CD8-positive, alpha-beta memory T cell (primary cell): ENCODE measurements at places on chromosomes 4 and X. TPM values are rescaled to one million over a fixed set of nuclear protein-coding genes. Genes with fewer than 3 reads are reported as not detected.

The NSUN7 gene
- not detected for total RNA-seq

DNA sequence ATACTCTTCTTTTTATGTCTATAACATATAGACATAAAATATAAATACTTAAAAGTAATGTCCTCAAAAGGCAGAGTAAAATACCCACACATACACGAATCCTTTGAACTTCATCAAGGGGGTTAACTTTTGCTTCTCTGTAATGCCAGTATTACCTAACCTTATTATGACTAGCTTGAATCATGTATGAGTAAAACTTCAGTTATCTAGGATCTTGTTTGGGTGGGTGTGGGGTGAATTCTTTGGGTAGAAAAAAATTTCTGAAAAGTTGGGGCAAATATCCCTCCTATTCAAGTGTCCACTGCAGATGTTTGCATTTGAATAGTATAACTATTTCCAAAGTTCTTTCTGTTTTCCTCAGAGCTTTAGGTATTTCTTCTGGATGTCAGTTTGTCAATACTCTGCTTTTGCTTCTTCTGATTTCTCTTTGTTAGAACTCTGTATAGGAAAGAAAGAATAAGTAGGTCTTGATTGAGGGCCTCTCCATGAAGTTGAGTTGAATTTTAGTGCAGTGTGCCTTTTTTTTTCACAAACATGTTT is 173.8 kb downstream of the ADGRL3 start:
- H3K4me3 ChIP-seq = no peak overlapping the region
- no peaks in the 10 kb centered on the region for H3K4me1 ChIP-seq
- H3K27ac ChIP-seq = no peak overlapping the region
- H3K36me3 ChIP-seq = no peaks in the 10 kb centered on the region
- H3K27me3 ChIP-seq = no peaks in the 10 kb centered on the region

DNA sequence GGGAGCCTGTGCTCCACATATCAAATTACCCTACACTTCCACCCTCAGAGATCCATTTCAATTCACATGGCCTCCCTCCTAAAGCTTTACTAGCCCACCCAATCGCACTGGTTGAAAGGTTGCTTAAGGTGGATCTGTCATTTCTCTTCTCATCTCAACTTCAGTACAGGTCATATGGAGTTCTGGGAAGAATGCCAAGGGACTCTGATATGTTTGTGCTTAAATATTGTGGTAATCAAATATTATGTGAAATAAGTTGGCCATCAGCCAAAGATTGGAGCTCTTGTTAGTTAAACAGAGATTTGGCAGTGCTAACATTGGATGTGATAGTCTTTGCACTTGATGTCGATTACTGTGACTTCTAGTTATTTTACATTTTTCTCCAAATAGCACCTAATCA is 20.5 kb downstream of the SEPTIN6 start:
- DNase-seq = no peak
- peaks cover 38% of the 10 kb centered on the region for H3K4me1 ChIP-seq

DNA sequence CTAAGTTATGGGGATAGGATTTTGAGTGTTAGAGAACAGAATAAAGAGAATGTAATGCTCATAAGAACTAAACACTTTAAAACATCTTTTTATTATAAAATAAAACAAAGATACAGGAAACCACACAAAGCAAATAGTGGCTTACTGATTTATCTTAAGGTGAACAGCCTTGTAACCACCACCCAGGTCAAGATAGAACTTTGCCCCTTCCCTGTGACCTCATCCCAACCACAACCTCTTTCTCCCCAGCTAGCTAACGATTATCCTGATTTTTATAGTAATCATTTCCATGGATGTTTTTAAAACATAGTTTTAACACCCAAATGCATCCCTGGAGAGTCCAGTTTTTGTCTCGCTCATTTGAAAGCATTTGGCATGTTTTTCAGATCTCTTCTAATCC is 17.0 kb downstream of the HELT start:
- H3K36me3 ChIP-seq = no peaks in the 10 kb centered on the region
- DNase-seq = no peak
- H3K27me3 ChIP-seq = no peaks in the 10 kb centered on the region
- no peaks in the 10 kb centered on the region for H3K4me1 ChIP-seq
- H3K27ac ChIP-seq = no peak overlapping the region

DNA sequence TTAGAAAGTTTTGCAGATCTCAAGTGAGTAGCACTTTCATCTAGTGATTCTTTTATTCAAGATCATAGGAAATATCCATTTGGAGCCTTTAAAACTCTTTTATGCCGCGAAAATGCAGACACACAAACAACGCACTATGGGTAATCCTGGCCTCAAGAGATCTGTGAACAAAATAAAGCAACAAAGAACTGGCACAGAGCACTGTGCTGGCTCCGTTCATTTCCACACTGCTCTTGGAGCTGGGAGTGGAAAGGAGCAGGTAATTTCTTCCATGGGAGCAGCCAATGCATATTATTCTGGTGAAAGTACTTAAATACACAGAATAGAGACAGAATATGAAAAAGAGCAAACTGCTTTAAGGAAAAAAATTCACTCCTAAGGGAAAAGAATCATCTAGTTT is 172.7 kb upstream of the FRG1 start:
- no peaks in the 10 kb centered on the region for H3K36me3 ChIP-seq
- H3K4me1 ChIP-seq = no peaks in the 10 kb centered on the region
- no peak for DNase-seq
